ENCODE measurements at places on chromosomes 3 and 15.

DNA sequence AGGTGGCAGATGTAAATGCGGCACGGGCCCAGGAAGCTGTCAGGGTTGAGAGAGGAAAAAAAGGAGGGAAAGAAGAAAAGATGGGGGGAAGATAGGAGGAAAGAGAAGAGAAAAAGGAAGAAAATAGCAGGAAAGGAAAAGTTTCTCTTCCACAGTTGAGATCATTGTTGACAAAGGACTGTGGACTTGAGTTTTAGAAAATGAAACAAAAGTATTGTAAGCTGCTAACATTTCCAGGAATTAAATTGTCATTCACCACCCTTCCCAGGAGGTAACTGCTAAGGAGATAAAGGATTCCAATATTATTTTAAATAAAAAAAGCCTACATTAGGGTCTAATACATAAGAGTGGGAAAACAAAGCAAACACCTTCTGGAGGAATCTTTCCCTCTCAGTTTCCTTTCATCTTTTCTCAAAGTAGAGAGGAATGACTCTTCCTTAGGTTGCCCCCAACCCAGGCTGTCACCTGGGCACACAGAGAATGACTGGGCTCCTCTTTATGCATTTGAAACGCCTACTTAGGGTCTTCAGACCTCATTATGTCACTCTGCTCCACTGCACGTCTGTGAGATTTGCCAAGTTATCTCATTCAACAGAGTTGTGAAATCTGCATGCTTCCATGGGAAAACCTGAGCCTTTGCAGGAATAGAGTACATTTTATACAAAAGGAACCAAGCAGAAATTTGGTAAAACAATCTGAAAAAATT is 194.0 kb downstream of the TNIK start:
- DNase-seq = no peak

GRCh38 chr15:100703032-100703578 is 100.7 kb downstream of the ASB7 start:
- no peak for DNase-seq

DNA sequence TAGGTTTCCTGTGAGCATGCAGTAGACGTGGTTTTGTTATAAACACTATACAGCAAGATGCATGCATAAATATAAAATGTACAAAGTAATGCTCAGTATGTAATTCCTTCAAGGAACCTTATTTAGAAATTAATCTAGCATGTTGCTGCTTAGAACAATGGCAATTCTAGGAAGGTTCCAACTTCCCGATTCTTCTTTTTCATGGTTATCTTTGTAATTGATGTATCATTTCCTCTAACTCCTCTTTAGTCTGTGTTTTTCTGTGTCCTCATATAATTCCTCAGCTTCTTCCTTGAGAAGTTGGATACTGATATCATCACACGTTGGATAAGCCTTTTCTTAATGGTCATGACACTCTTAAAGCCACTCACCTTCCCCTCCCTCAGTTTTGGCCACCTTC is 3.5 kb downstream of the TSEN2 start:
- no peak for DNase-seq

- DNase-seq = no peak
Measured at GRCh38 chr3:126450219-126450618, 25.5 kb downstream of the ZXDC start.

GRCh38 chr3:23668430-23668904 is 137.3 kb upstream of the UBE2E1 start:
- no peak for DNase-seq
